ENCODE measurements at places on chromosomes 6 and 20.

GRCh38 chr20:40532103-40532502, 156.9 kb downstream of the MAFB start:
- DNase-seq = no peak

- DNase-seq = no peak
Measured at GRCh38 chr6:148681666-148682065, 65.2 kb upstream of the UST start.

DNA sequence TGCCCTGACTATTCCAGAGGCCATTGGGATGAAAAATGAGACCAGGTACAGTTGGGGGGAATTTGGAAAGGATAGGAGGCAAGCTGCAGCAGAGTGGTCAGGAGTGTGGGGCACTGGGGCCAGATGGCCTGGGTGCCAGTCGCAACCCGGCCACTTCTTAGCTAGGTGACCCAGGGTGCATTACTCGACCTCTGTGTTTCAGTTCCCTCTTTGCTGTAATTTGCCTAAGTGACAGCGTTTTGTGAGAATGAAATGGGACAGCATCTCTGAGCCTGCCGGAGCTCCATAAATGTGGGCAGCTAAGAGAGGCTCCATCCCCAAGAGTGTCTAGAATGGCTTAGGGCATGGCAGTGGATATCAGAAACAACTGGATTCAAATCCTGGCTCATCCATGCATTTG, 13.9 kb downstream of the LRFN2 start:
- DNase-seq = no peak

- no peak for DNase-seq
Measured at GRCh38 chr6:102126488-102126887, 733.0 kb downstream of the GRIK2 start.

DNA sequence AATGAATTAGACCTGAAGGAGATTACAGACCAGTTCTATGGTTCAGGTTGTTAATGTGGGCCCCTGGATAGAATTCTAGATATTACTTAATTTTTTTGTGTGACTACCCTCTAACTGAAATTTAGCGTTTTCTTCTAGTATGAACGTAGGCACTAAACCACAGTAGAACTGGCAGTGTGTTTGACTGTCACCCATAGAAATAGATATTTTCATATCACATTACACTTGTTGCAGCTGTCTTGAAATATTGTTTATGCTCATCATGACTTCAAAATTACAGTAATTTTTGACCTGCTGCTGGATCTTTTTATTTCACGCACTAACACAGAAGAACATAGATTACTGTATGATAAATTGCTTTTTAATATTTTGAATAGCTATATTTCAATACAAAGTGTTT, 31.6 kb downstream of the E2F3 start:
- DNase-seq = no peak

- DNase-seq = no peak
Measured at GRCh38 chr6:93183531-93183972, 235.8 kb downstream of the EPHA7 start.

- no peak for DNase-seq
Measured at GRCh38 chr20:58473453-58474425, 41.5 kb downstream of the APCDD1L start.

DNA sequence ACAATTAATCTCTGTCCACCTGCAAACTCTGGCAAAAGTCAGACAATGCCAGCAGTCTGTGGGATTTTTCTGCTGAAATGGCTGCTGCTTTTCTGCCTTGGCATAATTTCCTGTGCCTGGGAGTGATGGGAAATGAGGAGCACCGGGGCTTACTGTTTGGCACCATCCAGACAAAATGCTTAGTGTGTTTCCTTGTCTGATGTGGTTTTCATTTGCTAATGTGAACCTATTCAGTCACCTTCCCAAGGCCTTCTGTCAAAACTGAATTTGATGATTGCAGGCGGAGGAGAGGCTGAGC, 56.4 kb downstream of the CDH4 start:
- DNase-seq = no peak

Data from AG04450 (cell line).